Ovary (tissue), 10 donors: ENCODE measurements at places on chromosomes 3 and 15.

GRCh38 chr15:40080104-40080503, 28.6 kb downstream of the BMF start:
- DNase-seq = no peak

DNA sequence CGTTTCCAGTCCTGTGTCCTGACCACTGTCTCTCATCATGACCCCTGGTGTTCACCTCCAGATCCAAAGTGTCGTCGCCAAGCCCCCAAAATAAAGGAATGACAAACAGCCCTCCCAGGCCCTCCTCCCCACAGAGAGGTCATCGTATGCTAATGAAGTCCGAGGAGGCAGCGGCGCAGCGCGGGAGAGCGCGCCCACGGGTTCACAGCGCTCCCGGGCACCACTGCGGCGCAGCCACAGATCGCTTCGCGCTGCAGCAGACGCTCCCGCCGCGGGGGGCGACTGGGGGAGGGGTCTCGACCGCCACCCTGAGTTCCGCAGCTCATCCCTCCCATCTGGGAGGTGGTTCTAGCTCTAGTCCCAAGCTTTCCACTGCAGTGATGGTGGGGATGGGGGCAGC, 1.3 kb downstream of the DGKG start:
- DNase-seq = no peak

DNA sequence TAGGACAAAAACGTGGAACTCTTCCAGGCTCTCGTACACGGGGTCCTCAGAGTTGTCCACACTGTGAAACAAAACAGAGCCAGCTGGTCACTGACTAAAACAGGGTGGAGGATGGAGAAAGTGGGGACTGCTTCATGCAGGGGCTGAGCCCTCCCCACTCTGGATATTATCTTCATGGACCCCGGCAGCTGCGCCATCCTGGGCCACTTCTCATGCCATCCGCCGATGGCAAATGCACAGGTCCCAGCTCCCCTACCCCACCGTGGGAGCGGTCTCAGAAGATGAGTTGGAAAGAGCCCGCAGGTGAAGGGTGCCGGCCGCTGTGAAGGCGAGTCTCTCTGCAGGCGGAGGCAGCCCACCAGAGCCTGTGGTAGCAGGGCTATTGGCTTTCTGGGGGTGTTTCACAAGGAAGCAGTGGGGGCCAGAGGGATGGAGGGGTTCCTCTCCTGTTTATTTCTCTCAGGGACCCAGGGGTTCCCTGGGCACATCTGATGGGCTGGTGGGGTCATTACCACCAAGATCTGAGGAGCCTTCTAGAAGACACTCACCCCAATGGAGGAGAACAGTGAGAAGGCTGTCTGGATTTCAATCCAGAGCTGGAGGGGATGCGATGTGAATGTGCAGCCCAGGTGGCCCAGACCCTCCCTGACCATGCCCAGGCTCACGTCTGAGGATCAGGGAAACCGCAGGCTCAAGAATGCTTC, 177.3 kb downstream of the KLF13 start:
- no peak for DNase-seq

- DNase-seq = no peak
Observed at GRCh38 chr3:100226712-100227429, 33.9 kb upstream of the TBC1D23 start.

GRCh38 chr3:169541528-169541927, 122.0 kb downstream of the MECOM start:
- DNase-seq = no peak

DNA sequence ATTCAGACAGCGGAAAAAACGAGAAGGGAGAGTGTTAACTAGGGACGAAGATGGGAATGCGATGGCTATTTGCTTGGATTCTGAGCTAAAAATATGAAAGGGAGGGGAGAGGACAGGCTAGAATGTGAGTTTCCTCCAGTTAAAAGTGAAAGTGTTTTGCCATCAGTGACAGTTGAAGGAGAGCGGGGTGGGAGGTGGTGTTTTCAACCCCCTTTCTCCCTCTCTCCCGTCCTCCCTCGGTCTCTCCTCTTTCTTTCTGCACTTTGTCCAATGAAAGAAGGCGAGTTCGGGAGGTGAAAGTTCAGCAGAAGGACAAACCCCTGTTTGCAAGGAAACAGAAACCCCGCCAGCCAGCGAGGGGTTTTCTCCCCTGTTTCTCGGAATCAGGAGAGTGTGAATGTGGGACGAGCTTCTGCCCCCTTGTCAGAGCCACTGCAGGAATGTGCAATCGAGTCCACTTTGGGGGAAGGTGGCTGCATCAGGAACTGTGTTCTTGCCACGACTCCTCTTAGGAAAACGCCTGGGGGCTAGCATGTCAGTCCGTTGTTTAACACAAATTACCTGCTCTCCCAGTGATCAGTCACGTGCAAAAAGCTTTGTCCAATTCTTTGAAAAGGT, 975 bp upstream of the FOXP1 start:
- peak; percentile 62 for DNase-seq

DNA sequence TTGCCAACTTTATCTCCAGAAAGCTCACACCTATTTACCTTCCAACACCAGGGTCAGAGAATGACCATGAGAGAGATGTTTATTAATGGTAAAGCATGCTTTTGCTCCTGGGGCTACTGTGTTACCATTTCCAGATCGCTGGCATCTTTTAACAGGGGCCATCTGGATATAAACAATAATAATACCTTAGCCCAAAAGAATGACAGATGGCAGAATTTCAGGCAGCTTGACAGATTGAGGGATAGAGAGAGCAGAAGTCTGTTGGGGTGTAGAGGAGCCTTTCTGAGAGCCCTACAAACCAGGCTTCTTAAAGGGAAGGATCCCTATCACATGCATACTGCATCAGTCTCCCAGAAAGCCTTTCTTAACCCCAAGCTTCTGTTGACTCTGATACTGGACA, 17.7 kb downstream of the RBP1 start:
- DNase-seq = no peak

DNA sequence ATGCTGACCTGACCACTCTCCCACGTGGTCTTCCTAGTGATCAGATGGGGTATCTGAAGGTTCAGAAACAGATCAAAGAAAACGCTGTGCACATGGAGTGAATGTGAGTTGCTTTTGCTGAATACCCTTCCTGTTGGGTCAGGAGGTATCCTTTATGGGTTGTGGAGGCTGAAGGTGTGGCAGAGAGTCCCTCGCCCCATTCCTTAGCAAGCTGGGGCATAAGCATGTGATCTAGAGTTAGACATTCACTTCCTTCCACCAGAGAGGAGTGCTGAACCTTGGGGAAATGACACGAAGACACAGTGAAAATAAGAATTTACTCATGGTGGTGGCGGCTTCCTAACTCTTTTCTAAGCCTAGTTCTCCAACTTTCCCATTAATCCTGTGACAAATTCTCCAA, 27.8 kb upstream of the SPTBN5 start:
- DNase-seq = no peak

- no peak for DNase-seq
Observed at GRCh38 chr3:189276444-189277219, 104.9 kb downstream of the TPRG1 start.

- DNase-seq = no peak
Observed at GRCh38 chr15:83396101-83396500, 51.0 kb upstream of the SH3GL3 start.
